KG1 (cell line): ENCODE measurements at places on chromosomes 12 and 14.

- no peak for DNase-seq
Measured at GRCh38 chr14:33499687-33500086, 451.2 kb downstream of the EGLN3 start.

DNA sequence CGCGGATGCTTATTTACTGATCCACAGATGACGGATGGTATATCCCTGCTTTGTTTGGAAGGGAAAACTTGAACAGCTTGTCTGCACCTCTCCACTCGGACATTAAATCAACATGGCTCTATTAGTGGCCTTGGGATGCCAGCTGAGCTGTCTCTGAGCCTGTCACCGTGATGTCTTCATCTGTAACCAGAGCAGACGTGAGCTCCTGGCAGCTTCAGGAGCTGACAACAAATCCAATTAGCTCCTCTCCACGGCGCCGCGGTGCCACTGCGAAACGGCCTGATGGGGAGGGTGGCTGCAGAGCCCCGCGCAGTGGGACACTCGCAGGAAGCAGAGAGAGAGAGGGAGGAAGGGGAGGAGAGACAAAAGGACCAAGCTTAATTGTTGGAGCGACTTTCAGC is 112.3 kb downstream of the PAPOLA start:
- DNase-seq: no peak

DNA sequence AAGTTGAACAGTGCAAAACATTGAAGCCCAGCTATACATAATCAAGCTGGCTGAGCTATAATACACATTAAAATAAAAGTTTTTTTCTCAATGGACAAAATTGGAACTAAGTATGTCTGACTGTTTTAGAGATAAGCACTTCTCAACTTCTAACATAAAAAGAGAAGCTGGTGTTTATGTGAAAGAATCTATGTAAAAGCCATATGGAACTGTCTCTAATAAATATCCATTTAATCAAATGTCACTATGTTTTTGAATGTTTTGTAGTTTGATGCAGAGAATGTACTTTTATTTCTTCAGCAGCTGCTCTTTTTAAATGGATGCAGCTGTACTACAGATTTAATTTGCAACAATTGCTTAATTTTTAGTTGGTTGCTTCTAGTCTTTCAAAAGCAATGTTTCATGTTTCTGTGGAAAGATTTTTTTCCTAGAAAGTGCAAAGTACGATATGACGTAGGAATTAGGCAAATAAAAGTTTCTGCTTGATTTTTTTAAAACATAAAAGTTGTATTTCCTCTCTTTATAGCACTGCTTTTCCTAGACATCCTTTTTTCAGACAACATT is 114.2 kb downstream of the PDE3A start:
- DNase-seq: no peak

DNA sequence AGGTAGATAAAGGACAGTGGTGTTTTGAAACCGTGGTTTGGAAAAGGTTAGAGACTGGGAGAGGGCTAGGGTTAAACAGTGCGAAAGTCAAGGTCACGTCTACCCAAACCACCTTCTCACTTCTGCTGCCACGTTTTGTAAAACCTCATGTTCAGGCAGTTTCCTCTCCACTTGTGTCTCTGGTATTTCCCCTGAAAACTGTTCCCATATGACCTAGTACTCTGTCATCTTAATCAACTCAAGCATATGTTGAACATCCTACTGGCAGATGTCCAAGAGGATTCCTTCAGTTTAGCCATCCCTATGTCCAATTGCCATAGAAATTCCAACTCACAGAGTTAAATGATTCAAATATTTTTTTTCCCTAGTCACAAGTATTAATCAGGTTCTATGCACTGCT is 17.4 kb downstream of the CLEC4C start:
- DNase-seq: no peak

DNA sequence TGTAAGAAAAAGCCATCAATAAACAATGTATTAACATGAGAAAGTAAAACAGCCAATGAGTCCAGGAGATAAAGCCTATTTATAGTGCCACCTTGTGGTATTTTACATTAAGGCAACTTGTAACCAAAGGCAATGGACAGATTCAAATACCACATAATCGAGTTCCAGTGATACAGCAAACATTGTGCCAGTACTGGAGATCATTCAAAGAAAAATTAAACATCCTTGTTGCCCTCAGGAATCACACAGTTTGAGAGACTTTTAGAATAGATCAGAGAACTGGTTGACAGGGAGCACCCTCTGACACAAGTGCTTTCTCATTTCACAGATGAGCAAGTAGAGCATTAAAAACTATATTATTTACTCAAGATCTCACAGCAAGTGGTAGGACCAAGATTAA is 98.1 kb downstream of the DDHD1 start:
- peak; percentile 39 for DNase-seq

DNA sequence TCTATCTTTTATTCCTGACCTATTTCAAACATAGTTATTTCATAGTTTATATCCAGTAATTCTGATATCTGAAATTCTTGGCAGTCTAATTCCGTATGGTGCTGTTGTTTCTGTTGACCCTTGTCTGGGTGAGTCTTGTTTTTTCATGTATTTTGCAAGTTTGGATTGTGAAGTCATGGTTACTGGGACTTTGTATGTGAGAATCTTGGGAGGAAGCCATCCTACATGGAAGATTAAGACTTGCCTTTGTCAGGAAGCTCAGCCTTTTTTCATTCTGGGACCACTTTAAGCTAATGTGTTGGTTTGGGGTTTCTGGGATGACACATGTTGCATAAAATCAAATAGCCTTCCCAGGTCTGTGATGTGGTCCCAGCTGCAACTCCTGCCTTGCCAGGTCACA is 191.6 kb upstream of the E2F7 start:
- no peak for DNase-seq

DNA sequence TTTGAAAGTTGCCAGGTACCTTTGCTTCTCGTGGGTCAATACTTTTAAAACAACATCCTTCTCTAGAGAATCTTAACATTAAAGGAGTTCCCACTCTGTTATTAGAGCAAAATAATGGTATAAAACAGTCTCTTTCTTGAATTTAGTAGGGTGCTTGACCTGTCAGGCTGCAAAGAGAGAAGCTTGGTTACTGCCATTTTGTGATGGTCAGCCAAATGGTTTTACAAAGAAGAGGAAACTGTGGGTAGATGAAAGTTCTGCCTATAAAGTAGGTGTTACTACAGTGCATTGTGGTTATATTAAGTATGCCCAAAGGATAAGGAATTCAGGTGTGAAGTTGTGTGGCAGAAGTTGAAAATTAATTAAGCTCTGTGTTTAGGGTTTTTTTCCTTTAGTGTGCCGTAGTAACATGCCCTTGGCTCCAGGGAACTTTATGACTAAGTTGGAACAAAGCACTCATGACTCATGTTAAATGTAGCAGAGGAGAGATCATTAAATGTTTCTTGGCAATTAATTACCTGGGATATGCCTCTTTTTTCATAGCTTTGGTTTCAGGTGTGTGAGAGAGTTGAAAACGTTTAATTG is 354.0 kb upstream of the KITLG start:
- no peak for DNase-seq

DNA sequence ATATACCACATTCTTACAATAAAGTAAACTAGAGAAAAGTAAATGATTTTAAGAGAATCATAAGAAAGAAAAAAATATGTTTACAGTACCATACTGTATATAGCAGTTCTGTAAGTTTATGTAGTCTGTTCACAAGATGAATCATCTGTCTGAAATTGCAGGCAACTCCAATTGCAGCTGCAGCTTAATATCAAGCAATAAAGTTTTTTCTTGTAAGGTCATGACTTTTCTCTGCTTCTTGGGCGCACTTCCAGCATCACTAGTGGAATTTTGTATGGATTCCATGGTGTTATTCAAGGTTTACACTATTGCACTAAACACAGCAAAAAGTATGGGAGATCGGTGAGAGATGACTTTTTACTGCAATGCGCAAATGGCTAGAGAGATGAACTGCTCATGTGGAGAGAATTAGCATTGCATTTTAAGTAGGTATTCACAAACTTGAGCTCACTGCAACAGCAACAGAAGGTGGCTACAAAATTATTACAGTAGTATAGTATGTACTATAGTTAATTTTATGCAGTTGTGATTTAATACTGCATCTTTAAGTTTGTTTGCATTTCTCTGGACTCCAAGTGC is 445.4 kb upstream of the OR4E1 start:
- no peak for DNase-seq

DNA sequence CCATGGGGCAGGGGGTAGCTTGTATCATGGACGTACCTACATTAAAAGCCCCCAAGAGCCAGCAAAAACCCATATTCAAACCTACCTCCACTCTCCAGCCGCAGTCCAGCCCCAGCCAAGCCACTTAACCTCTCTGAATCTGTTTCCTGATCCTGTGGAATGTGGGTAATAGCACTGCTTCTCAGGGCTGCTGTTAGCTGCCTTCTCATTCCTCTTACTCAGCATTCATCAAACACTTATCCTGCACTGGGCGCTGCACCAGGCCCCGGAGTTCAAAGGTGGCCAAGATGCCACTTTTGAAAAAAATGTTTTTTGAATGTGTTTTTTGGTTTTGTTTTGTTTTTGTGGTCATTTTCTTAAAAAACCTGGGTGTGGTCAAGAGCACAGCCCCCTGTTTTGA is 237.4 kb downstream of the CHST11 start:
- DNase-seq: no peak

- DNase-seq: no peak
Measured at GRCh38 chr12:131895640-131896079, 1.2 kb downstream of the ULK1 start.

- DNase-seq: no peak
Measured at GRCh38 chr14:59407246-59408010, 57.8 kb downstream of the GPR135 start.

DNA sequence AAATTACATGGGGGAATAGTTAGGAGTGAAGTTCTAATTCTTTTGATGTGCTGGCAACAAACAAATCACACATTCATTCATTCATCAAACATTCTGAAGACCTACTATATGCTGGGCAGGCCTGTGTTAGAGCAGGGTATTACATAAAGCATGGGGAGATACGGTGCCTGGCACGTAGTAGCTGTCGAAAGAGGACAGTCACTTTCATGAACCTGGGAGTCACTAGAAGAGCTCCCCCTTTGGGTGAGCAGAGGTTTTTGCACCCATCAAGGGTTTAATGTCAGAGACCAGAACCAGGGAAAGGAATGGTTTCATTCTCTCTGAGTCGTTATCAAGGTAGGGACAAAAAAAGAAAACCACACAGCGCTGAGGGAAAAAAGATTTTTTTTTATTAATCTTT is 10.0 kb downstream of the LHX5 start:
- DNase-seq: no peak

DNA sequence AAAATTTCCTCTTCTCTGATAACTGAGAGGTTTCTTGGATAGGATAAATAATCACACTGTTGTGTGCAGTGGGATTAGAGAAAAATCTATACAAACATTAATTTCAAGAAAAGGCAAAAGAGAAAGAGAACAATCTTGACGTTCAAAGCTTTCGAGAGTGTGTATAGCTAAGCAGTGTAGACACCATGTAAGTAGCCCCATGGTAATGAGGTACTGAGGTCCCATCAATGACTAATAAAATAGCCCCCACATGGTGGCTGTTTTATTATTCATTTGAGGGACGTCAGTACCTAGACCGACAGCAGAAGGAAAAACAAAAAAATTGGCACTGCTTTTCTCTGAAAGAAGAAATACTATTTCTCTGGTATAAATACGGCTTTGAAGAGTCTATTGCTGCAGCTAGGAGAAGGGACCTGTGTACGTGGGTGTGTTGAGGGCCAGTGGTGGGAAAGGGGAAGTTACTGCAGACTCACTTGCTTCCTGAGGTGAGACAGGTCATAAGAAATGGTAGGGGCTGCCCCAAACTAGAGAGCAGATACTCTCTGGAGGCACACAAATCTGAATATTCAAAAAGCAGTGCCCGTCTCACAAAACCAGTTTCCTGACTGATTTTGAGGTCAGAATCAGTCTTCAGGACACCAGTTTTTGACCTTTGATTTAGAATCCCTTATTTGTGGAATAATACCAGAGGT is 339.8 kb downstream of the EMP1 start:
- no peak for DNase-seq

GRCh38 chr12:119113496-119113986 is 65.2 kb upstream of the HSPB8 start:
- DNase-seq: no peak

DNA sequence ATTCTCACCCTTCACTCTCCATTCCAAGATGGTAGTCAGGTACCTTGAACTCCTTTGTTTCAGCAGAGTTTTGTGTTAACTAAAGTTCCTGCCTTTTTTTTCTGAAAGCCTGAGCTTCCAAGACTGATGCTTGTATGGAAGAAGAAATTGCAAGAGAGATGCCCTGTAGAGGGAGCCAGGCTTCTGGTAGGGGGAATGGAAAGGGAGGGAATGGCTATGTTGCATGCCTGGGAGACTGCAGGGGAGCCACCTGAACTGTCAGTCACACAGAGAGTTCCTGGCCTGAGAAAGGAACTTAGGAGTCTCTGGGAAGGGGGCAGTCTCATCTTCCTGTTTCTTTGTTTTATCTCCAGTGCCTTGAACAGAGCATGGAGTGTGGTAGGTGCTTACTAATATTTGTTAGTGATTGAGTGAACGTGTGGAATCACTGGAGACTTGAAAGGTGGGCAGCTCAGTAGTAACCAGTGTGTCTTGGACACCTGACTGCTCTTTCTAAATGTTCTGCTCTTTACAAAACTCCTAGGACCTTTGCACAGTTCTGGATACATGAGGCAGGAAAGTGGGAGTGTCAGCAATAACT is 132.2 kb downstream of the ANO4 start:
- no peak for DNase-seq

DNA sequence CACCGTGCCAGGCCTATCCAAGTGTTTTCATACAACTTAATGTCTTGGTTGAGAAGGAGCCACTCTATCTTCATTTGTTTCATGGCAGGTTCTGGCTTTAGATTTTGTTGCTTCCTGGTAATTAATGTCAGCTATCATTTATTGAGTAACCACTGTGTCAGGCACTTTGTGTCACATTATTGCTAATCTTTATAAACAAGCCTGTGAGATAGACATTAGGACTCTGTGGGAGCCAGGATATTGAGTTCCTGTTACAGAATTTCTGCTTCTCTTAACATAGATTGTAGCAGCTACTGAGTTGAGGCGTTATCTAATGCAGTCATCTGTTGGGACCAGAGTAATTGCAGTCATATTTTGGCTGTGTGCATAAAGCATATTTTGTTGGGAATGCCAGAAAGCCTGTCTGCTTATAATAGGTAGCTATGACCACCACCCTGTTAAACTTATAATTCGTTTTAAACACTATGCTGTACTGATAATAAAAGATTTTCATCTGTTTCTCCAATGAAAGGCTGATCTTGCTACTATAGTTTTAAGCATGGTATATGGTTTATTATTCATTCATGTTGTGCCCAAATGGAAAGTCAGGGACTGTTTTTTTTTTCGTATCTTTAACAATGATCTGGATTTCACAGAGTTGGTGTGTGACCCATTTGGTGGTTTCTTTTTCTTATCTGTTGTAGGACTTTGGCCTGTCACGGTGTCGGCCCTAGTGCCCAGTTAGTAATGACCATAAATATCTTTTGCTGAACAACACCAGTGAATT is 432.6 kb downstream of the PCNX1 start:
- no peak for DNase-seq

- DNase-seq: no peak
Measured at GRCh38 chr12:101654442-101654841, 43.0 kb upstream of the CHPT1 start.

- no peak for DNase-seq
Measured at GRCh38 chr14:101370593-101371569, 190.4 kb upstream of the DIO3 start.

- no peak for DNase-seq
Measured at GRCh38 chr12:109489955-109490565, 12.6 kb downstream of the UBE3B start.
